ENCODE measurements at places on chromosomes 2 and 18.

GRCh38 chr2:229974266-229974665 is 52.0 kb downstream of the FBXO36 start:
- H3K27ac ChIP-seq, result no peak overlapping the region
- no peaks in the 10 kb centered on the region for H3K36me3 ChIP-seq
- H3K4me3 ChIP-seq, result no peak overlapping the region
- H3K27me3 ChIP-seq, result no peaks in the 10 kb centered on the region
- DNase-seq, result no peak

DNA sequence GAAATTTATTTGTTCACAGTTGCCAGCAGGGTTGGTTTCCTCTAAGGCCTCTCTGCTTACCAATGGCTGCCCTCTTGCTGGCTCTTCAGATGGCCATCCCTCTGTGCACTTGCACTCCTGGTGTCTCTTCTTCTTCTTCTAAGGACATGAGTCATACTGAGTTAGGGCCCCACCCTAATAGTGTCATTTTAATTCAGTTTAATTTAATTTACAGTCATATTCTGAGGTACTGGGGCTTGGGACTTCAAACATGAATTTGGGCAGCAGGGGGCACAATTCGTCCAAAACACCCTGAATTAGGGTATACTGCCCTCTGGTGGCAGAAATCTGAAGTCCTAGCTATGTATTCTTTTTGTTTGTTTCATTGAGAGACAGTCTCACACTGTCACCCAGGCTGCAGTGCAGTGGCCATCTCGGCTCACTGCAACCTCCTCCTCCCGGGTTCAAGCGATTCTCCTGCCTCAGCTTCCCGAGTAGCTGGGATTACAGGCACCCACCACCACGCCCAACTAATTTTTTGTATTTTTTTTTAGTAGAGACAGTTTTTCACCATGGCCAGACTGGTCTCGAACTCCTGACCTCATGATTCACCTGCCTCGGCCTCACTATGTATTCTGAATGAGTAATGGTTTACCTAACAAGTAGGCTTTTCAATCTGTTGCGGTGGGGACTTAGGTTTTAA is 19.8 kb downstream of the SLC4A1AP start:
- peak; percentile 88 for DNase-seq
- H3K27me3 ChIP-seq, result no peaks in the 10 kb centered on the region
- H3K27ac ChIP-seq, result no peak overlapping the region
- H3K4me3 ChIP-seq, result no peak overlapping the region

GRCh38 chr2:113795405-113795920 is 39.0 kb upstream of the SLC35F5 start:
- H3K4me3 ChIP-seq, result no peak overlapping the region
- DNase-seq, result no peak
- H3K27me3 ChIP-seq, result no peaks in the 10 kb centered on the region
- H3K36me3 ChIP-seq, result no peaks in the 10 kb centered on the region
- no peak overlapping the region for H3K27ac ChIP-seq

- DNase-seq, result no peak
- no peaks in the 10 kb centered on the region for H3K27me3 ChIP-seq
- no peak overlapping the region for H3K4me3 ChIP-seq
- H3K36me3 ChIP-seq, result no peaks in the 10 kb centered on the region
Observed at GRCh38 chr2:167471734-167472133, 583.5 kb downstream of the XIRP2 start.

- H3K27me3 ChIP-seq, result no peaks in the 10 kb centered on the region
- DNase-seq, result no peak
- peaks cover 14% of the 10 kb centered on the region for H3K4me1 ChIP-seq
- no peak overlapping the region for H3K4me3 ChIP-seq
Observed at GRCh38 chr2:69059731-69060290, 46.8 kb downstream of the ANTXR1 start.

GRCh38 chr2:190999058-190999457 is 14.9 kb downstream of the STAT1 start:
- H3K4me1 ChIP-seq, result no peaks in the 10 kb centered on the region
- no peak for DNase-seq
- H3K4me3 ChIP-seq, result no peak overlapping the region
- no peak overlapping the region for H3K27ac ChIP-seq

DNA sequence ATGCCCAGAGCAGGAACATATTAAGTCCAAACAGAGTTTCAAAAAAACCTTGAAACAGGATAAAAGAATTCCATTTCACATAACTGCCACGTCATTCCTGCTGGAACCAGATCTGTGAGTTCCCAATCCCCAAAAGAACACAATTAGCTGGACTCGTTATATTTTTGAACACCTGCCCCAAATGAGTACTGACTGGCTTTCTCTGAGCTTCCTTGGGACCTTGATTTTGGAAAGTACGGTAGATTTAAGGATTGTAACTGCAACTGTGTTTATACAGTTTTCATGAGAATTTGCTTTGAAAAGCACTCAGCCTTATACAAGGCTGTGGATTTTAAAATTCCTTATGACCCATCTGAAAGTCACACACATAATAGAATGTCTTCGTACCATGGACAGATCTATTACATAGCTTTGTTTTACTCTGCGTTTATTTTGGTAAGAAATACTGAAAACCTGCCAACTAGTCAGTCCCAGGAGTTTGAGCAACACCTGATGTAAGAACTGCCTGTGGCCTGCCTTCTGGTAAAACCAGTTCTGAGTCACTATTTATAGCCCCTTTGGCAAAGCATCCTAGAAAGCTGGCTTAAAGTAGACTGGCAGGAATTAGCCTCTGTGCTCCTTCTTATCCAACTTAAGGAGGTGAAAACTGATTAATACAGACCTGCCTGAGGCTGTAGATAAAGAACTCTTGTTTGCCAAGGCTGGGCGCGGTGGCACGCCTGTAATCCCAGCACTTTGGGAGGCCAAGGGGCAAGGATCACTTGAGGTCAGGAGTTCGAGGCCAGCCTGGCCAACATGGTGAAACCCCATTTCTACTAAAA is 48.1 kb downstream of the MERTK start:
- no peak overlapping the region for H3K4me3 ChIP-seq
- H3K27me3 ChIP-seq, result no peaks in the 10 kb centered on the region
- DNase-seq, result no peak

GRCh38 chr2:225038231-225038523 is 4.1 kb downstream of the DOCK10 start:
- peaks cover 6% of the 10 kb centered on the region for H3K4me1 ChIP-seq
- no peak overlapping the region for H3K4me3 ChIP-seq
- DNase-seq, result no peak
- no peaks in the 10 kb centered on the region for H3K27me3 ChIP-seq

DNA sequence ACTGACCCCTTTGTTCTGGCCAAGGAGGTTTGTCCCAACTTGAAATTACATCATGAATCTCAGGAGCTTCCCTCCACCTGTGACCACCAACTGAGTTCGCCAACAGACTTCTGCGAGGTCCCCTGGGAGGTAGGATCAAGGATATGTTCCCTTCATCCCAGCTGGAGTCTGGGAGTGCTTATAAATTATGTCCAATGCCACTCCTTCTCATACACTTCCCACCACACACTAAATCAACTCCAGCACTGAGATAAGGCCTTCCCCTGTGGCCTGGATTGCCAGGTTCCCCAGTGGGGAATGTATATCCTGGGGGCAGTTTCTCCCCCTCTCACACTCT is 99.2 kb downstream of the RND3 start:
- no peaks in the 10 kb centered on the region for H3K27me3 ChIP-seq
- H3K27ac ChIP-seq, result no peak overlapping the region
- no peaks in the 10 kb centered on the region for H3K36me3 ChIP-seq
- DNase-seq, result no peak
- H3K4me3 ChIP-seq, result no peak overlapping the region

All from liver (tissue), 10 donors.